Astrocyte (in vitro differentiated cells and primary cell): ENCODE measurements at places on chromosomes 2 and 18.

DNA sequence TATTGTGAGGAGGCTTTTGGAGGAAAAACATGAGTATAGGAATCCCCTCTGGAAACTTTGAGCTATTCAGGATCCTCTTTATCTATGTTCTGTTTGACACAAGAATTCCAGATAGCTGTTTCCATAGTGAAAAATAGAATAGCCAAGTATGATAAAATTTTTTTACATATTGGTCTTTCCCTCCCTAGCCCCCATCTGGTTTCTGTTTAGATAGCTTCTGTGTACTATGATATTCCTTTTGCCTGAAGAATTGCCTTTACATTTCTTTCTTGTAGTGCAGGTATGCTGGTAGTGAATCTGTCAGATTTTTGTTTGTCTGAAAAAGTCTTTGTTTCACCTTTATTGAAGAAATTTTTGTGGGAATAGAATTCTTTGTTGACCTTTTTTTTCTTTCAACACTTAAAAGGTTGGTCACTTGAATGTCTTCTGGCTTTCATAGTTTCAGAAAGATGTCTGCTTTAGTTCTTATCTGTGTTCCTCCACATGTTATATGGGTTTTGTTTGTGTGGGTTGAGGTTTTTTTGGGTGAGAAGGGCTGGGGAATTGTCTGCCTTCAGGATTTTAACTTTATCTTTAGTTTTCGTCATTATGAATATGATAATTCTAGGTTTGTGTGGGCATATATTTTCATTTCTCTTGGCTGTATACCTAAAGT, 29.9 kb upstream of the FBLN7 start:
- no peak for DNase-seq

DNA sequence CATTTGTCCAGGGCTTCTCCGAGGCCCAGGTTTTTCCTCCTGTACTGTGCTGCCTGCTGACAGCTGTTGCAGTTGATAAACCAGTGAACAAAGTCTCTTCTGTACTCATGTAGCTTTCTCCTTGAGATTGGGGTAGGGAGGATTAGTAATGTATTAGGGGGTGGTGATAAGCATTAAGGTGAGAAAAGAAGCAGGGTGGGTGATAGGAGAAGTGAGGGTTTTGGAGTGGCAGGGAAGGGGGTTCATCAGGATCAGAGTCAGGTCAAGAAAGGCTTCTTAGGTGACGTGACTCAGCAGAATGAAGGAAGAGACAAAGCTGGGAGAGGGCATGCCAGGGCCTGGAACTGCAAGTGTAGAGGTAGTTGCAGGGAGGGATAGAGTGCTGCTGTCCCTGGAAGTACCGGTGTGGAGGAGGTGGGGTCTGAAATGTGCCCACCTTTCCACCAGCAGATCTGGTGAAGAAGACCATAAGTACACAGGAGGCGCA, 48.7 kb downstream of the PKP4 start:
- no peak for DNase-seq

- DNase-seq: no peak
Observed at GRCh38 chr2:425947-426346, 138.1 kb upstream of the ALKAL2 start.

GRCh38 chr2:19474128-19474527, 115.7 kb upstream of the OSR1 start:
- peak; percentile 73 for DNase-seq

DNA sequence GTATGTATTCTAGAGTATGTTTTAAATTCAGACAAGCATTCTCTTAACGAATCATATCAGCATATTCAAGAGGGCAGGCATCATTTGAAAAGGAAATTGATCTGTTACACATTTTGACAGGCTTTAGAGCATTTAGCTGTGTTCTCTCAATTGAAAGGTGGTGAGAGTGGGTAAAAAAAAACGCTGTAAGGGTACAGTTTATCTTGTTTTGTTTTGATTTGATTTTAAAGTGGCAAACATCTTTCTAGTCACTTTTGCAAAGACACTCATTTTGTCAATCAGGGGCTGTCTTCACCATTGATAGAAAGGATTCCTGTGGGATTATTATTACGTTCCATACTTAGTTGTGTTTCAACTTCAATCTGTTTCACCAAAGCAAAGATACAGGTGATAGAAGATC, 2.2 kb downstream of the CDH19 start:
- DNase-seq: no peak

DNA sequence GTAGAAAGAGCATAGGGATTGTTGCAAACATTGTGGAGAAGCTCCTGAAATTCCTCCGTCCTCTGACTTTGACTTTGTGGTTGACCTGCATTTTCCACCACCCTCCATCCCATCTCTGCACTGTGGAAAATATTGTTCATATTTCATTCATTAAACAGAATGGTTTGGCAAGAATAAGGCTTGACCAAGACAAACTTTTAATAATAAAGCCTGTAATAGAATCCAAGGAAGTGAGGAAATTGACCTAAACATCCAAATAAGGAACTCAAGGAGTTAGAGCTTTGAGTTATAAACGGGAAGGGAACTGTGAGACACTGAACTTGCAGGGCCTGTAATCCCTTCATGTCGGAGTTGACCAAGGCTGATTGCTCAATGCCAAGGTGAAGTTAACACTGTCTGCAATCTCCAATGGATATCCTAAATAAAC, 115.2 kb downstream of the GFPT1 start:
- DNase-seq: peak; percentile 87

GRCh38 chr18:69401226-69401971, 711 bp downstream of the DOK6 start:
- DNase-seq: peak; percentile 32

- no peak for DNase-seq
Observed at GRCh38 chr2:56335101-56335500, 151.3 kb downstream of the CCDC85A start.

- DNase-seq: no peak
Observed at GRCh38 chr2:70030724-70031420, 56.4 kb upstream of the PCBP1 start.

DNA sequence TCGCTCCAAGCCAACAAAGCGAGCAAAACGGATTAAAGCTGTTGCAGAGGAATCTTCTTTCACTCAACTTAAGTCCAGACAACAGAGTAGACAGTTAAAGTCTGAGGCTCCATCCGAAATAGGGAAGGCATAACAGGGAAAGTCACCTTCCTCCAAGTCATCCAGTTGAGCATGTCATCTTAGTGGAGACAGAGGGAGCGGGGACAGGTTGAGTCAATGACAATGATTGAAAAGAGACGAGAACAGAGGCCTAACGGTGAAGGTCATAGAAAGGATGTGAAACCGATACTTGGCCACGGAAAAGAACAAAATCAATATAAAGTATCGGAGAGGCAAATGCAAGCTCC, 455 bp downstream of the C18orf32 start:
- DNase-seq: no peak
